Osteocyte (in vitro differentiated cells): ENCODE measurements at places on chromosomes 11 and 22. TPM values are rescaled to one million over a fixed set of nuclear protein-coding genes. Genes with fewer than 3 reads are reported as not detected.

The MISFA gene
- total RNA-seq, result 3.0 and 4.5 TPM in 2 replicates

GRCh38 chr11:76041208-76041607 lies 165.1 kb downstream of the WNT11 start:
- no peaks in the 10 kb centered on the region for H3K27me3 ChIP-seq
- H3K4me3 ChIP-seq, result no peak overlapping the region
- no peak overlapping the region for H3K27ac ChIP-seq
- peaks cover 29% of the 10 kb centered on the region for H3K4me1 ChIP-seq

The IGLL1 gene
- total RNA-seq, result not detected in 2 replicates

DNA sequence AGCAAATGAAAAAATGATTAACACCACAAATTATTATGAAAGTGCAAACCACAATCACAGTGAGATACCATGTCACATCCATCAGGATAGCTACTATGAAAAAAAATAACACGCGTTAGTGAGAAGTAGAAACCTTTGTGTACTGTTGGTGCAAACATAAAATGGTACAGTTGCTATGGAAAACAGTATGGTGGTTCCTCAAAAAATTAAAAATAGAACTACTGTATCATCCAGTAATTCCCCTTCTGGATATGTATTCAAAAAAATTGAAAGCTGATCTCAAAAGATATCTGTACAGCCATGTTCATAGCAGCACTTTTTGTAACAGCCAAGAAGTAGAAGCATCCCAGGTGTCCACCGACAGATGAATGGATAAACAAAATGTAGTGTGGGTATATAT lies 43.4 kb downstream of the CCDC81 start:
- no peaks in the 10 kb centered on the region for H3K4me1 ChIP-seq
- H3K36me3 ChIP-seq, result peaks cover 2% of the 10 kb centered on the region
- no peak overlapping the region for H3K4me3 ChIP-seq
- H3K27ac ChIP-seq, result no peak overlapping the region

DNA sequence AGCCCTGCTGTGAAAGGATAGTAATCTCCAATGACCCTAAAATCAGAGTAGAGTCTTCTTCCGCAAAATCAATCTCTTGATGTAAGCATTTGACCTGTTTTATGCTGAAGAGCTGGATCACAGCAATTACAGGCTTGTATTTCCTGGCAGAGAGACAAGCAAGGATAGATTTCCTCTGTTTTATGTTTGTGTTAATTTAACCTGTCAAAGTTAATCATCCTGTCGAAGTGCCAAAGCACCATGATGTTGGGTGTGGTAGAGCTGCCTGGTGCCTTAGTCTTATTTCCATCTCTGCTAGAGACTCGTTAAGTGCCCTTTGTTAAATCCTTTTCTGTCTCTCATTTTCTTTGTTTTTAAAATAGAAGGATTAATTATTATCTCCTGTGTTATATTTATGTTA lies 248.1 kb downstream of the CNTN5 start:
- no peaks in the 10 kb centered on the region for H3K36me3 ChIP-seq
- H3K27me3 ChIP-seq, result no peaks in the 10 kb centered on the region
- DNase-seq, result no peak
- H3K4me3 ChIP-seq, result no peak overlapping the region
- no peaks in the 10 kb centered on the region for H3K4me1 ChIP-seq

DNA sequence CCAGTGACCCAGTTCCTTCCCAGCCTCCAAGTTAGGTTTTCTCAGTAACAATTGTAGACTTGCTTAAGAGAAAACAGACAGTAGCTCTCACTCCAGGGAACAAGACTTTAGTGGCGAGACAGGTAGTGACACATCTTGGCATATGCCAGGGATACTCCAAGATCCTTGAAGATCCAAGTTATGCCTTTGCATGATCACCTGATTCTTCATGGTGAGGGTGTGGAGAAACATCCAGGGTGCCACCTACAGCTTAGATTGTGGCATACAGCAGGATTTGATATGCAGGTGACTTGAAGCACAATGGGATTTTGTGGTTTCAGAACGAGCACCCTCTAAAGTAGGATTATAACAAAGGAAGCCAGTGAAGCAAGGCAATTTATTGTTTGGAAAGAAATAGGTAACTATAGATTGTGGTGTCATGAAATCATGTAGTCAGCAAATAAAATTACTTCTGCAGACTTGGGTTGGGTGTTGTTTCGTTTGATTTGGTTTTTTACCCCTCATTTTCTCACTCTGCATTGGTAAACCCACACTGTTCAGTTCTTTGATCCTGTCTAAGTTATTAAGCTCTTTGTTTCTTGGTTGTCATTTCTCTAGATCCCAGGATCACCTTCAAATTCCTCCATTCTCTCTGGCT lies 9.2 kb downstream of the POU2AF3 start:
- H3K4me3 ChIP-seq, result no peak overlapping the region
- no peaks in the 10 kb centered on the region for H3K4me1 ChIP-seq
- no peak overlapping the region for H3K27ac ChIP-seq
- H3K27me3 ChIP-seq, result peaks cover 61% of the 10 kb centered on the region

The DNAJB13 gene
- not detected in 2 replicates for total RNA-seq

The PCSK7 gene
- total RNA-seq, result 57.5 and 65.0 TPM in 2 replicates

GRCh38 chr11:119713359-119714040 lies 15.5 kb downstream of the NECTIN1 start:
- no peak overlapping the region for H3K27ac ChIP-seq
- DNase-seq, result no peak
- H3K36me3 ChIP-seq, result no peaks in the 10 kb centered on the region
- H3K4me1 ChIP-seq, result no peaks in the 10 kb centered on the region
- H3K4me3 ChIP-seq, result no peak overlapping the region

DNA sequence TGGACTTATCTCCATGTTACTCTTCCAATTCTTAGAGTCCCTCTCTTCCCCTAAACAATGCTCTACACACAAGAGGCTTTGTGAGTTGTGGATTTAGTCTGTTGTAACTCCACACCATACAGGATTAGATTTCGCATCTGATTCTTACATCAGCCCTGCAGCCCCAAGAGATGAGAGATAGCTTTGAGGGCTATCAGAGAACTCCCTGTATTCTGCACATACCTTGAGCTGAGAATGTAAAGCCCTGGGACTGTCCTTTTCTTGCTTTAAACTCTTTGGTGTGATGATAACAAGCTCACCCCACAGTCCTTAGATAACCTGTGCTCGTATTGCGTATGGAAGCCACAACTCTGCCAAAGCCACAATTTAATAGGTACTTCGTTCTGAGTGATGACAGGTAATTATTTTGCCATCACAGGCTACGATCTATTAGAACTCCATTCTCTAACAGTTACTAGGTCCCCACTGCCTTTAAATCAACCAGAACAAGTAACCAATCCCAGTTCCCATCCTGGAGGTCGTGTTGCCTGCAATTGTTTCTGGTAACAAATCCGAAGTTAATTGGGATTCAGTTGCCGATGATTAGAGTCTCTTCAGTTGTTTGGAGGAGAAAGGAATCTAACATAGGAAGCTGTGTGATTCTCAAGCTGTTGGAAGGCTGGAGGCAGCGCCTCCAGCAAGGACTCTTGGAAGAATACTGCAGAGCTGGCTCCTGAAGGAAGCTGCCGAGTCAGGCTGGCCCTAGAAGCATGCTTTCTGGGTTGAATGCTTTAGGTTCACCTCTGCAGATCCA lies 1.3 kb upstream of the PARVG start:
- no peaks in the 10 kb centered on the region for H3K36me3 ChIP-seq
- DNase-seq, result no peak
- no peak overlapping the region for H3K27ac ChIP-seq
- H3K27me3 ChIP-seq, result peaks cover 45% of the 10 kb centered on the region

- no peak for DNase-seq
- peaks cover 10% of the 10 kb centered on the region for H3K36me3 ChIP-seq
- H3K27ac ChIP-seq, result no peak overlapping the region
- no peaks in the 10 kb centered on the region for H3K27me3 ChIP-seq
Measured at GRCh38 chr11:110097459-110098012, 4.3 kb downstream of the ZC3H12C start.

GRCh38 chr11:70225681-70226177 lies 22.6 kb downstream of the FADD start:
- H3K4me1 ChIP-seq, result peaks cover 12% of the 10 kb centered on the region
- DNase-seq, result no peak
- H3K27ac ChIP-seq, result no peak overlapping the region
- no peak overlapping the region for H3K4me3 ChIP-seq
- H3K36me3 ChIP-seq, result no peaks in the 10 kb centered on the region

DNA sequence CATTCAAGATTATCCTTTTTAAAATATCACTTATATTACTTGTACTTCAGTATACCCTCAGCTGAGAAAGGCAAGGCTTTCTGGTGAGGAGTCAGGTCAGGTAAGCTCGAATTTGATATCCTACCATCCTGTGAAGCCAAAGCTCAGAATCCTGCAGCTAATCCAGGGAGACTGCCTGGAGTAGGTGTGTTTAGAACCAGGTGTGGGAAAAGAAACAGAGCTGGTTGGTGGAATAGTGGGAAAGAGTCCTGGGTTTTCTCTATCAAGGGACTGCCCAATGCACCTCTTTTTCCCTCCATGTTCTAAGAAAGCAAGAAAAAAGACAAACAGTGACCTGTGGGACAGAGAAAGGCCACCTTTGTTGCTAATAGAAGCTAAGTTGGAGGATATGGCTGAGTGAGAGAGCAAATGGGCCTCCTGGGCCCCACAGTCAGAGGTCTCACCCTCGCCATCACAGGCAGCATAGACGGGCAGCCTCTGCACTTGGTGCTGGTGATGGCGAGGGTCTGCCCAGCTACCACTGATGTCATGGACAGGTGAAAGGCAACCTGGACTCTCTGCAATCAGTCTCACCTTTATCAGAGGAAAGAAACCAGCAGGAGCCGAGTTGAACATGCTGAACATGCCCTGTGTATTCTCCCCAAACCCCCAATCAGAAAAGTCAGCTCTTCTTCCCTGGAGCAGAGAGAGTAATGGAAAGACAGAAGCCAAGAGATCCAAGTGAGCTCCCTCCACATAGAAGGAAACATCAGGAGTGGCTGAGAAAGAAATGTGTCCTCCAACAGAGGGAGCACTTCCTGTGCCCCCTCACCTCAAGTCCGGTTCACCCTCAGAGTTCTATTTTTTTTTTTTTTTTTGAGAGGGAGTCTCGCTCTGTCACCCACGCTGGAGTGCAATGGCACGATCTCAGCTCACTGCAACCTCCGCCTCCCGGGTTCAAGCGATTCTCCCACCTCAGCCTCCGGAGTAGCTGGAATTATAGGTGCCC lies 491.3 kb downstream of the BUD13 start:
- peaks cover 10% of the 10 kb centered on the region for H3K27me3 ChIP-seq
- H3K4me1 ChIP-seq, result no peaks in the 10 kb centered on the region
- no peak for DNase-seq

GRCh38 chr11:68753300-68753699 lies 2.0 kb upstream of the TESMIN start:
- H3K4me1 ChIP-seq, result peaks cover 16% of the 10 kb centered on the region
- no peaks in the 10 kb centered on the region for H3K27me3 ChIP-seq
- peaks cover 32% of the 10 kb centered on the region for H3K36me3 ChIP-seq
- H3K4me3 ChIP-seq, result no peak overlapping the region
- DNase-seq, result no peak
